ENCODE measurements at places on chromosomes 5 and 9.

DNA sequence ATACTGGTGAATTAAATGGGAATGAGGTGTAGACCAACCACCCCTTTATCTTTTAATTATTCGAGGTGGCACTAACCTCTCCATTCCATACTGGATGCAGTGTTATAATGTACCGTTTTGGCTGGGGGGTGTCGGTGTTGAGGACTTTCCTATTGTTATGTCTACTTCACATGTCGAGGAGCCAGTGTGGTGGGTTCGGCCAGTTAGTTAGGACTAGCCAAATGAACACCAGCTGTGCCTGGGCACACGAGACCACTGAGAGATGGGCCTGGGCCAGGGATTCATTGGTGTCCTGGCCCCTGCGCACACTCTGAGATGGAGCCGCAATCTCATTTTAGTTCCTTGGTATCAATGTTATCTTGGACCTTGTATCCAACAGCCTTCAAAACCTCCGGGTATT is 186.2 kb downstream of the CACNA1B start:
- DNase-seq, result no peak

GRCh38 chr9:69276775-69277174 is 48.2 kb upstream of the ENTREP1 start:
- no peak for DNase-seq

DNA sequence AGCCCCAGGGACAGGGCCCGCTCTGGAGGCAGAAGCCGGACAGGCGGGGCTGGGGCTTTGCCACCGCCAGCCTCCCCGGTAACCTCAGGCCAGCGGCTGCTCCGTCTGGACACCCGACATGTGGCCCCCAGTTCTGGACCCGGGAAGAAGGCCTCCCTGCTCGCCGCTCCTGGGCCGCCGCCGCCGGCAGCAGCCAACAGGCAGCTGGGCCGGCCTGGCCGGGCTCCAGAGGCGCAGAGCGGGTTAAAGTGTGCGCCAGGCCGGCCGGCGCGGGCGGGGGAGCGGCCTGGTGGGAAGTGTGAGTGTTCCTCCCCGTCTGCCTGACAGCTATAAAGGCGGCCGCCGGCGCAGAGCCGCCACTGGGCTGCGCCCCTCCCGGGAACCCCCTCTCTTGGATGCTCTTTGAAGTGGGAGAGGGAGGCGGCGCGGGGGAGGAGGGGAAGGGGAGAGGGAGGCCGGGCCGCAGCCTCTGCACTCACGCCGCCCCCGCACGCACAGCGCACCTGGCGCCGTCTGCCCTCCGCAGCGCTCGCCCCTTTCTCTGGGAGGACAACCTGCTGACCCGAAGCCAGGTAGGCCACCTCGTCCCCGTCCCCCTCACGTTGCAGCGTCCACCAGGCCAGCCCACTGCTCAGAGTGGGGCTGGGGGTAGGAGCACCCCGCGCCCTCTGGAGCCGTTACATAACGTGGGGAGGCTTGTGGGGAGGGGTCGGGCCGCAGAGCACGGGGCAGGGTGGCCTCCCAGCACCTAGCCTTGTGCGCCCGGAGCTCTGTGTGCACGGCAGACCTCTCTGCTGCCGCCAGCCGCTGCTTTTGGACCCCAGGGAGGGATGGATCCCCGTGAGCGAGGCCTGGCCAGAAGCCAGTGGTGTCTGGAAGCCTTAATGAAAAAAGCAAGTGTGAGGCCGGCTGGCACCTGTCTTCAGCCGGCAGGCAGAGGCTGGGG is at the start of gene ADAMTSL2:
TSS of gene ADAMTSL2 (plus strand) at position 359 of the 946 bp plus-strand sequence. CDS start 2,009 bp downstream, outside the sequence.
- DNase-seq, result peak; percentile 40

DNA sequence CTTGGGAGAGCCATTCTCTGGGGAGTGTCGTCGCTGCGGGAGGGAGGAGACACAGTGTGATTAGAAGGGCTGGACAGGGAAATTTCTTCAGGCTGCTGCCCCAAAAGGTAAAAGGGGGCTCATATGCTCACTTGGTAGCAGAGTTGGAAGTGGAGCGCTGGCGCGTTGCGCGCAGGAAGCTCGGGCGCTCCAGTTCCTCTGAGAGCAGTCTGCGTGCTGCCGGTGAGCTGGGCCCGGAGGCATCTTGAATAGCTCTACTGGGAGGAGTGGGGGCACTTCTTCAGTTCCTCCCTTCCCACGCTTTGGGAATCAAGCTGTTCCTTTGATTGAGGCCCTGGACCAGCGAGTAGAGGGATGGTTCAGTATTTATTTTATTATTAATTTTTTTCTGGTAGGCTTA is 2.7 kb downstream of the RXFP3 start:
- DNase-seq, result no peak

GRCh38 chr9:107068581-107068980 is 205.6 kb downstream of the ZNF462 start:
- no peak for DNase-seq

DNA sequence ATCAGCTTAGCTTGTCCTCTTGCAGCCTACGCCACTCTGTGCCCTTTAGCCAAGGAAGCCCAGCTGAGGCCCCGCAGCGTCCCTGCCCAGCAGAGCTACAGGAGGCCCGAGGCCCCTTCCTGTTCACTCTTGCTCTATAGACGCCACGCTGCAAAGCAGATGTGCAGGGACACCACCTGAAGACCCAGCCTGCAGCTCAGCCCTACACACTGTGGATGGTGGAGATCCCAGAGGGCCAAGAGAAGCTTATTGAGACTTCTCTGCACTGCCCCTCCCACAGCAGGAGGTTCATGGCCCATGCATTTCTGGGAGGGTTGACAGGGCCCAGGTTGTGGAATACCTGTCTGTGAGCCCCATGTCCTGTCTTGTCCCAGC is 33.6 kb downstream of the IRF1 start:
- no peak for DNase-seq

DNA sequence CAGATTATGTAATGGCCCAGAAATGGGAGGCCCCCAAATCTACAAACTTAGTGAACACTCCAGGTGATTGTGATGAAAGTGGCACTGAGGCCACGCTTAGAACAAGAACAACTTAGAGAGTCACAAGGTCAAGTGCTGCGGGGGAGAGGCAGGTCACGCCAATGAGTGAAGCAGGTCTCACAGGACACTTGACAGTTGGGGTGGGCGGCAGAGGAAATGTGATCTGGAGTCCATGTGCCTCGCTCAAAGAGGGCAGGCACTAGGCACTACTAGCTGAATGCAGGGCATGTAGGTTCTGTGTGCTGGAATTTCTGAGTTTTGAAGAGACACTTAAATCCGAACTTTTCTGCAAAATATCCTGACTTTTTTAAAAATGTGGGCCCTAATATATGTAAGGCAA is 193.2 kb upstream of the RORB start:
- DNase-seq, result no peak

DNA sequence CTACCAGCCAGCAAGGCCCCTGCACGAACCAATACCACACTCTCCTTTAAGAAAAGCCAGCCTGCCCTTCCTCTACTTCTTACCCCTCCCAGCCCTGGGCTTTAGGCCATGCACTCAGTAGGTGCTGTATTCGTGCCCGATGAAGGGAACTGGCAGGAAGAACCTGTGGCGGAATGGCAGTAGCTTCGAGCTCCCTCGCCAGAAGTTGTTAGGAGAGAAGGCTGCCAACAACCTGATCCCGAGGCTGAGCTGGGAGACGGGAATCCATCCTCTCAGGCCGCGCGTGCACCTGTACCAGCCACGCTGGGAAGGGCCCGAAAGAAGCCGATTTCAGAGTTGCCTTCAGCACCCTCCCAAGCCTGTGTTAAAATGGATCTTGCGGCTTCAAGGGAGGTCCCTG is 45.3 kb upstream of the AKNA start:
- no peak for DNase-seq

GRCh38 chr9:124707666-124708065 is 63.4 kb downstream of the NR6A1 start:
- DNase-seq, result no peak

DNA sequence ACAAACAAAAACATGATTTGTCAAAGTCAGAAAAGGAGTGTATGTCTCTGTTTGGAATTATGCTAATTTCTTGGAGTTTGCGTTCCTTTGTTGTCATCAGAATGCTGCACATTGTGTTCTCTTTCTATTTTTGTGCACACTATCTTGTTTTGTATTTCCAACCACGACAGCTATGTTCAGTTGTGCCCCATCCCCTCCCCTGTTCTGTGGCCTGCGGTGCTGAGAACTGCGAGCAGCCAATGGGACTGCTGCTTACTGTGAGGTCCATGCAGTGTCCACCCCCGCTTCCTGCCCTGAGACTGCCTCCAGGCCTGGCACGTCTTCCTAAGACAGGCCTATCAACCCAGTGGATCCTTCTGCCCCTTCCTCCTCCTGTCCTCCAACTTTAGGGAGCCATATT is 76.8 kb downstream of the PALM2AKAP2 start:
- no peak for DNase-seq

GRCh38 chr5:60514152-60514551 is 185.8 kb downstream of the DEPDC1B start:
- DNase-seq, result no peak

DNA sequence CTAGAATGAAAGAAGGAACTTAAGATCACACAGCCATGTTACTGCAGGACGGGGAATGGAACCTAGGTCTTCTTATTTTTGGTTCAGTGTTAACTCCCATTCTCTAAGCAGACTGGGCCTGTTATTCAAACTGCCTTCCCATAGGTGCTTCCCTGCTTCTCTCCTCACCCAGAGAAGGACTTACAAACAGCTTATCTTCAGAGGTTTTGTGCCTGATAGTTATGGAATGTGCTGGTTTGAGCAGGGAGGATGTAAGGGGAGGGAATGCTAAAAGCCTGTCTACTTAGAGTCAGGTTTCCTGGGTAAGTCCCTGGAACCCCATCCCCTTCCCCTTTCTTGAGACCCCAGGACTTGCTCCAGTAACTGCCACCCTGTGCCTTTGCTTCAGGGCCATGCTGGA is 4.2 kb upstream of the PSMD5 start:
- no peak for DNase-seq

DNA sequence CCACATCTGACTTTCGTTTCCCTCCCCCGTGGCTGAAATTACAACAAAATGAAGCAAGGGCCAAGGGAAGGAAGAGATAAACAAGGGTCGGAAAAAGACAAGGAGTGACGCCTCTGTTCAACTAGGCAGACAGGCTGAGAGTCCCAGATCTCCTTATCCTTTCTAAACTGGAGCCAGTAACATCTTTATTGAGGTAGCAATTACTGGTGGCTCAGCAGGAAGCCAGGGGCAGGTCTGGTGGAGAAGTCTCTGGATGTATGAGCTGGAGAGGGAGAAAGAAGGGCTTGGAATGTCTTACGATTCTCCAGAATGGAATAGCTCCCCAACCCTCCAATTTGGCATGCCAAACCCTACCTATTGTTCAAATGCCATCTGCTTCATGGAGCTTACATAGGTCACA is 190.8 kb upstream of the BRINP1 start:
- DNase-seq, result no peak

DNA sequence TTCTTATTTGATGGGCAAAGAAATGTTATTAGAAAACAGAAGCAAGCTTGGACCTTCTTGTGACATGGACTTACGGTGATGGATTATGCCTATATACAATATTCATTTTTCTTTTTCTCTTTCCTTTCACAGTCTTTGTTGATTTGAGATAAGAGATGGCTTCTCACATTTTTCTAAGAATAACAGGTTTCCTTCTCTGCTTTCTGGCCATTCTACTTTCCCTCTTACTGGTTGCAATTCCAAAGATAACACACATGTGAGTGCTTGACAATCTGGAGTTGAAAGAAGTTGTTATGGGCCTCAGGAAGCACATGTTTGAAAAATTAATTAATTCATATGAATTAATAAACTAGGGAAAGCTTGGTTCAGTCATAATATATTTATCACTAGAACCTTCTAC is 89.8 kb upstream of the RPS23 start:
- no peak for DNase-seq

GRCh38 chr5:155024015-155024414 is 10.5 kb downstream of the KIF4B start:
- no peak for DNase-seq

DNA sequence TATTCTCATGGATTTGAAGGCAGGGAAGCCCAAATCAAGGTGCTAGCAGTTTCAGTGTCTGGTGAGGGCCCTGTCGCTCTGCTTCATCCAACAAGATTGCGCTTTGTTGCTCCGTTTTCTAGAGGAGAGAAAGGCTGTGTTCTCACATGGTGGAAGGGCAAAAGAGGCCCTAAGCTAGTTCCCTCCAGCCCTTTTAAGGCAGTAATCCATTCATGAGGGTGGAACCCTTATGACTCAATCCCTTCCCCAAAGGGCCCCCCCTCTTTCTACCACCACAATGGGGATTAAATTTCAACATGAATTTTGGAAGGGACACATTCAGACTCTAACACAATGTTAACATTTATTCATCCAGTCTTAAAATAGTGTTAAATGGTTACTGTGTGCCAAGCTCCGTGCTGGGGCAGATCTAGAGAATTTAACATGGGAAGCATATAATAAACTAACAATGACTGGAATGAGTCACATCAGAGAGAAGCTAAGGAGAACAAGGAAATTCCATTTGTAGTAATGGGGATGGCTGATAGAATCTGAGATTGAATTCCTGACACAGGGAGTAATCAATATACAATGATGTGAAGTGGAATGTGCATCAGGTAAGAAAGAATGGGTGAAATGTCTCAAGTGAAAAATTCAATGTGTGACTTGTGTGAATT is 382.8 kb upstream of the ZNF608 start:
- DNase-seq, result no peak

DNA sequence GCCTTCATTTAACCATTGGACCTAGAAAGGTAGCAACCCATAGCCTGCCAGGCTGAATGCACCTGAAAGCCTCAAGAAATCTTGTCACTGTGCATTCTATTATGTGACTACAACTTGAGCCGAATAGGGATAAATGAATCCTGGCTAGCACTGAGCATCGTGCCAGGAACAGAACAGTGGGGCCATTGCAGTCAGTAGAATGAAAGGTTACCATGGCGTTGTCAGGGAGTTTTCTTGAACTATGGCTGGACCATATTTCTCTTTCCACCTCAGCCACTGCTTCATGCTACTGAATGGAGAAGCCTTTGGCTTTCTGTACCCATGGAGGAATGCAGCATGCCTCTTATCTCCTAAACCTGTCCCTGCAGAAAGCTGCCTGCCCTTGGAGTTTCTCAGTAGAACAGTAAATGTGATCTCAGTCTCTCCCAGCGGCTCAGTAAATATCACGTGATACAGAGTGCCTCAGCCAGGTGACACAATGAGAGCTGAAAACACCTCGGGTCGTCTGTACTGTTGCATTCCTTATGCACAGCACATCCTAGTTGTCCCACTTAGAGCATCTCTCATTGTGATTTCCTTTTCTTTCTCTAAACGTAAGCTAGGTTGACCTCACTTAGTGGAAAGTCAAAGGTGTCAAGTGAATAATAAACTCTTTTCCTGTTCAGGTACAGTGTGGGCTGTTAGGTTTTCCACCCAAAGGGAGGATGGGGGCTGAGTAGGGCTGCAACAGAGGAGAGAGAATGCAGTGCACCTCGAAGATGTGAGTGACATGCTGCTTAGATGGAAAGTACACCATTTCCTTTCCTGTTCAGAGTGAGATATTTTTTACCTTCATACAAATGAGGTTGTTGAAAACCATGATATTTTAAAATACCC is 115.3 kb downstream of the MACIR start:
- no peak for DNase-seq

- no peak for DNase-seq
Measured at GRCh38 chr9:86407022-86407421, 52.8 kb upstream of the TUT7 start.

DNA sequence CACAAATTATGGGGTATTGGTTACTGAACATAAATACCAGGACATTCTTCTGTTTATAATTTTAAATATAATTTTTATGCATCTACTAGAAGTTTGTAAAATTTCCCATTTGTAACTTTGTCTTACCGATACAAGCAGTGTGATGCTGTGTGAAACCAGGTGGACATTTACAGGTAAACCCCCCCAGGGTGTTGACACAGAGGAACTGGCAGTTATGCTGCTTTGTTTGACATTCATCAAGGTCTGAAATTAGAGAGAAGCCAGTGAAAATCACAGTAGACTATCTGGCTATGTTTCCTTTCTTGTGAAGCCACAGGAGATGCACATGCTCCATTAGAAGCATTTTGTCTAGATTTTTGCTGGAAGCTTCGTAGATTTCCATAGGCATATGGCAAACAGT is 190.9 kb downstream of the SLC12A2 start:
- no peak for DNase-seq

Data from stimulated activated CD4-positive, alpha-beta T cell treated with anti-CD3 and anti-CD28 coated beads, Interleukin-1b, Interleukin-23, amount 100 ng/mL, for 4 hours (primary cell).